Upper lobe of left lung (tissue), 6 donors: ENCODE measurements at places on chromosomes 3 and 15. TPM values are rescaled to one million over a fixed set of nuclear protein-coding genes. Genes with fewer than 3 reads are reported as not detected.
A peak's percentile ranks its signal among the peaks of the same experiment; 100 is the strongest.

CPN2 gene
- not detected for total RNA-seq

- no peak for DNase-seq
- H3K36me3 ChIP-seq = no peaks in the 10 kb centered on the region
- peak overlapping the region; percentile 39 for H3K27ac ChIP-seq
- peaks cover 48% of the 10 kb centered on the region for H3K4me1 ChIP-seq
Measured at GRCh38 chr3:45557886-45558285, 36.7 kb upstream of the LIMD1 start.

DNA sequence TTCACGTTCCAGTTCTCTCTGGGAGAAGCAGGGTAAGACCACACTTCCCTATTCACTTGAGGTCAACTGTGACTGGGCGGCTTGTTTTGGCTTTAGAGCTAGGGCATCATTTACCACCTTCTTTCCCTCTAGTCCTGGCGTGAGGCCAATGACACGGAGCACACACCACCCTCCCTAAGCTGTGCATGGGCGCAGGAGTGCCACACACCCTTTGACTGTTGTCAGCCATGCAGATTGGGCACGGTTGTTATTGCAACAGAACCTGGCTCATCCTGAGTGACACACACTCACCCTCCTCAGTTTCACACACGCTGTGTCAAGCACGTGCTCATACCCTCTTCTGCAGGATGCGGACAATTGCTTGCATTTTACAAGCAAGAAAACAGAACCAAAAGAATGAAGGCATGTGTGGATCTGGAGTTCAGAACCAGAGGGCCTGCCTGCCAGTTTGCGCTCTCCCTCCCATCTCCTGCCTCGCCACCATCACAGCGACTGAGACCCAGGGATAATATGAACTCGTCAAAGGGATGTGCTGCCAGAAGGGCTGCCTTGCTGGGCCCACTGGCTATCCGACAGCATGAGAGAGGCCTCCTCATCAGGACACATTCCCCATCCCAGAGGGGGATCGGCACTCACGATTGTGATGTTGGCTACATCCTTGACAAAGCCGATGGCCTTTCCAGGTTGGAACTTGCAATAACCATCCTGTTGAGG is 17.6 kb downstream of the CTSH start:
- DNase-seq = no peak
- H3K4me3 ChIP-seq = no peak overlapping the region
- H3K4me1 ChIP-seq = no peaks in the 10 kb centered on the region
- peaks cover 87% of the 10 kb centered on the region for H3K36me3 ChIP-seq
- H3K27ac ChIP-seq = peak overlapping the region; percentile 17

- no peak overlapping the region for H3K4me3 ChIP-seq
- no peaks in the 10 kb centered on the region for H3K36me3 ChIP-seq
- no peak overlapping the region for H3K27ac ChIP-seq
- no peaks in the 10 kb centered on the region for H3K27me3 ChIP-seq
- DNase-seq = no peak
Measured at GRCh38 chr3:1805331-1805730, 293.3 kb upstream of the CNTN4 start.

ARID3B gene
- 17.0 TPM for total RNA-seq

TRPM1 gene
- not detected for total RNA-seq

PLA2G4D gene
- total RNA-seq = not detected

DNA sequence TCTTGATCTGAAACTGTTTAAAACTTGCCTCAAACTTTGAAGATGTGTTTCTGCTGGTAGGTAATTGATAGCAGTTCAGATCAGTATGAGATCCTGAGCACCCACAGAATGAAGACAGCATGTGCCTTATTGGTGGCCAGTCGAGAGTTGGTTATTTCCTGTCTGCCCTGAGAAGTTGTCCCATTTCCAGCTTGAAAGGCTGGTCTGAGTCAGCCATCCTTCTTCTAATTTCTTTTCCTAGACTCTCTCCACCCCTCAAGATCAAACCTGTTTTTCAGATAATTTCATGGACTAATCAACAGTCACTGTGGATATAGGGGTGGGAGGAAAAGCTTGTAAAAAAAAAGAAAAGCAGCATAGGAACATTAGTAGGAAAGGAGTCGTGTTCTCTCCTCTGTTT is 464.4 kb downstream of the FOXP1 start:
- no peak overlapping the region for H3K27ac ChIP-seq
- no peaks in the 10 kb centered on the region for H3K36me3 ChIP-seq
- no peak overlapping the region for H3K4me3 ChIP-seq
- H3K27me3 ChIP-seq = no peaks in the 10 kb centered on the region

GRCh38 chr3:64009528-64009927 is 13.8 kb downstream of the PSMD6 start:
- DNase-seq = no peak
- H3K4me1 ChIP-seq = peaks cover 10% of the 10 kb centered on the region
- H3K27me3 ChIP-seq = no peaks in the 10 kb centered on the region
- H3K27ac ChIP-seq = no peak overlapping the region

DNA sequence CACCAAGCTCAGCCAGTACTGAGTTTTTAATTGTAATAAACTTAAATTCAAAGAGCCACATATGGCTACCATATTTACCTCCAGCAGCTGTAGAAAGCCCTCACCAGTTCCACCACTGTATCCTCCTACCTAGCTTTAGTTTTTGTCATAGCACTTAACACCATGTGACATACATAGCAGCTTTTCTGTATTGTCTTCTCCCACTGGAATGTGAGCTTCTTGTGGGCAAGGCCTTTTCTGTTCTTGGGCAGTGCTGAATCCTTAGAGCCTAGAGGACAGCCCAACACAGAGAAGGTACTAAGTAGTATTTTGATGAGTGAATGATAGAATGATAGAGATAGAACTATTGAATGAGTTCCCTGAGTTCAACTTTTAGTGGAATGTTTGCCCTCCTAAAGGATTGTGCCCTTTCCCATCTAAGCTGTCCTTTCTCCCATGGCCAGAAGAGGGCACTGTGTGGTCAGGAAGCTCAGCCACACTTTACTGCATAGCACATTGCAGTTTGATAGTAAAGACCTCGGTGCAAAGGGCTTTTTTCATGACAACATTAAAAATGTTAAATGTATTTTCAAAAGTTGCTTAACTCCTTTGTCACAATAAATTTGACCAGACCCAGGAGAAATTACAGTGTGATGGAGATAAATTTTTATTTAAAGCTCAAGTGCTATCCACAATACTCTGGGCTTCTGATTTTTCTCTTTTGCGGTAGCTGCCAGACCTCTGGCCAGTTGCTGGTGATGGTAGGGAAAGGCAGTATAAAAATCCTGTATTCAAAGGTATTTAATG is 115.8 kb downstream of the GHSR start:
- H3K4me1 ChIP-seq = peaks cover 5% of the 10 kb centered on the region
- peak; percentile 59 for DNase-seq
- H3K36me3 ChIP-seq = peaks cover 56% of the 10 kb centered on the region
- H3K4me3 ChIP-seq = no peak overlapping the region
- no peaks in the 10 kb centered on the region for H3K27me3 ChIP-seq

BMF gene
- 25.3 TPM for total RNA-seq

- no peak overlapping the region for H3K4me3 ChIP-seq
- no peaks in the 10 kb centered on the region for H3K27me3 ChIP-seq
- no peak overlapping the region for H3K27ac ChIP-seq
- DNase-seq = no peak
- H3K4me1 ChIP-seq = no peaks in the 10 kb centered on the region
Measured at GRCh38 chr15:96560246-96560895, 229.9 kb downstream of the NR2F2 start.
